ENCODE measurements at places on chromosomes 1 and 21. TPM values are rescaled to one million over a fixed set of nuclear protein-coding genes. Genes with fewer than 3 reads are reported as not detected.

DNA sequence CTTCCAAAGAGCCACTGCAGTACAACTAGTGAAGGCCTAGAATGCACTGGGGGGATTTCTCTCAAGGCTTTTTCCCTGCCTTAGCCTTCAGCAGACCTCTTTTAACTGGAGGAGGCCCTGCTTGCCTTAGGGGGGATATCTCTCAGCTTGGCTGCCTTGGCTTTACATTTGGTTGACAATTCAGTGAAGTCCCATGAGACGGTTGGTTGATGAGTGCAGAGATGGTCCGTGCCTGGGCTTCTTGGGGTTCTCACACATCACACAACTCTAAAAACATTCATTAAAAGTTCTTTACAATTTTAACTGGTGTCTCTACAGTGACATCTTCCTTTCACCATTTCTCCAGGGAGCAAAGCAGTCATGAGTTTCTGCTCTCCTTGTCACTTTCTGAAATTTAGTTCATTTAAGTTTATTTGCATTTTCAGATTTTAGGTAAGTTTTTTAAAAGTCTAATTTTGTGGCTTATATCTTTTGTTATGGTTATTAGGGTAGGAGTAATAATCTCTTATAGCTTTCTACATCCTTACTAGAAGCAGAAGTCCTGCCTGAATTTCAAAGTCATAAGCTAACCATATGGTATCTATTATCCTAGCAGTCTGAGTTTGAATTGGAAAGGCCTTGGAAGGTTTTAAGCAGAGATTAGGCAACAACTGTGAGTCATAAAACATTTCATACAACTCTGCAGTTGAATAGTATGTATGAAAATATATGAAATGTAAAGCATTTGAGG lies 487.6 kb downstream of the DPYD start:
- DNase-seq = no peak

- DNase-seq = no peak
These were observed 7.3 kb upstream of the IFNGR2 start for GRCh38 chr21:33395891-33396331.

GRCh38 chr1:89363638-89364536 lies at the start of gene GBP6:
Gene GBP6 (plus strand): TSS chr1:89364059. CDS start chr1:89368552, 4,493 bp downstream.
- no peak for DNase-seq

GRCh38 chr1:242211254-242212022 lies 212.5 kb upstream of the MAP1LC3C start:
- DNase-seq = no peak

- DNase-seq = no peak
These were observed 52.5 kb downstream of the LRIG2 start for GRCh38 chr1:113125517-113125916.

GRCh38 chr1:21946836-21947587 lies 9.9 kb upstream of the HSPG2 start:
- DNase-seq = no peak

GRCh38 chr1:170370087-170370486 lies 161.9 kb upstream of the GORAB start:
- no peak for DNase-seq

GRCh38 chr1:231013391-231014015 lies 26.6 kb downstream of the FAM89A start:
- no peak for DNase-seq

DNA sequence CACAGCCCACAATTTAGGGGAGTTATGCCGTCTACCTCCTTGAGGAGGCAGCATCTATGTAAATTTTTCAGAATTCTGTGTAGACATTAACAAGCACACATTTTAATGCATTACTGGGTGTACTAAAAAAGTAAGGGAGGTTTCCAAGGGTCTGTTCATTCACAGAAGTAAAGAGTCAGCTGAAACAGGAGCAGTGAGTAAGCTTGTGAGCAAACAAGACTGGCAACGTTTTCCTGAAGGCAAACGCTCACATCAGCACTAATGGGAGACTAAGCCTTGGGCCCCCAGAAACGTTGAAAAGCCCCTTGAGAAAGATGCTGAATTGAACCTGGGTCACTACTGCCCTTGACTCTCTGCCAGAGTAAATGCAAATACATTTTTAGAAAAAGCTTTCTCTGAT lies 25.7 kb downstream of the RPRD2 start:
- DNase-seq = no peak

C1QB gene
- total RNA-seq = 707 TPM

LCE1C gene
- total RNA-seq = not detected

NRAS gene
- 26.5 TPM for total RNA-seq
